Left ventricle myocardium inferior (tissue), 1 donor: ENCODE measurements at places on chromosomes 1 and 21. TPM values are rescaled to one million over a fixed set of nuclear protein-coding genes. Genes with fewer than 3 reads are reported as not detected.

Gene ALPL
- total RNA-seq: 10.2 TPM

Gene RBP7
- 23.1 TPM for total RNA-seq

Gene KCNE2
- total RNA-seq: not detected

Gene PAQR7
- total RNA-seq: 1.9 TPM

Gene CRB1
- 0.05 TPM for total RNA-seq

Gene SPATA45
- total RNA-seq: not detected

- H3K4me3 ChIP-seq: no peak overlapping the region
- no peak for DNase-seq
- H3K27me3 ChIP-seq: peaks cover 52% of the 10 kb centered on the region
- H3K4me1 ChIP-seq: peaks cover 30% of the 10 kb centered on the region
- no peak overlapping the region for H3K27ac ChIP-seq
Observed at GRCh38 chr1:21618561-21619374, 50.4 kb downstream of the RAP1GAP start.

DNA sequence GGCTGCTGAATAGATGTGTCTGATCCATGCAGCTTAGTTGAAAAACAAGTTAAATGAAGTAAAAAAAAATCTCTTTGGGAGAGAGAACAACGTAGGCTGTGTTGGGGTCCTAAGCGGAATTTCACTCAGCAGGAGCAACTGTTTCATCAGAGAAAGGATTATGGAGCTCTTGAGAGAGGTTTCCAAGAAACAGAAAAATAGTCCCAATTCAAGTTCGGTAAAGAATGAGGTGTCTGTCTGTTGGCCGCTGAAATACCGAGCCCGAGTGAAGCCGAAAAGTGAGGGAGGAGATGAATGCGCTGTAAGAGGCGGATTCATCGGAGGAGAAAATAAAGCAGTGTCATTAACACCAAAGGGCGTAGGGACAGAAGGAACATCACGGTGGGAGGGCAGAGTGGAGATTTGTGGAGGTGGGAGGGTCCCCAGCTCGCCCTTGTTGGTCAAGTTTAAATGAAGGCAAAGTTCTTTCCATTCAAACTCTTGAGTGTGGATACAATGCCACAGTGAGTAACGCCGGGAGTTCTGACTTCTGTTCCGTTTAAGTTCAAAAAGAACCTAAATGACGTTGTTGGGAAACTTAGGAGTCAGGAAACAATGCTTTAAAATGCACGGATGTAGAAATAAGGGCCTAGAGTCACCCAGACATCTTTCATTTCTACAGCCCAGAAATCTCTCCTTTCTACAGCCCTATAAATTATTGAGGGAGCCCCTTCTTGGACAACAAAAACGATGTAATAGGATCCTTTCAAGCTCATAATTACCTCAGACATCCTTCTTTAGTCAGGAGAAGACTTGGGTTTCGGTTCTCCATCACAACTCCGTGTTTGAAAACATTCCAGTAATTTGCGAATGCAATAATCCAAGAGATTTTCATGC is 15.6 kb upstream of the SLC45A1 start:
- no peak overlapping the region for H3K4me3 ChIP-seq
- no peaks in the 10 kb centered on the region for H3K27me3 ChIP-seq
- no peaks in the 10 kb centered on the region for H3K36me3 ChIP-seq
- H3K4me1 ChIP-seq: peaks cover 9% of the 10 kb centered on the region
- H3K27ac ChIP-seq: no peak overlapping the region
- no peak for DNase-seq

GRCh38 chr1:10179406-10180091 is 30.8 kb upstream of the KIF1B start:
- DNase-seq: no peak
- peaks cover 5% of the 10 kb centered on the region for H3K4me1 ChIP-seq
- H3K27ac ChIP-seq: no peak overlapping the region

- no peak overlapping the region for H3K27ac ChIP-seq
- no peak overlapping the region for H3K4me3 ChIP-seq
- DNase-seq: peak; percentile 29
- H3K36me3 ChIP-seq: no peaks in the 10 kb centered on the region
- H3K4me1 ChIP-seq: no peaks in the 10 kb centered on the region
- H3K27me3 ChIP-seq: peaks cover 31% of the 10 kb centered on the region
Observed at GRCh38 chr1:19811206-19811851, 3.8 kb downstream of the RNF186 start.

GRCh38 chr1:16617778-16618580 is 4.6 kb upstream of the NBPF1 start:
- DNase-seq: no peak
- H3K4me1 ChIP-seq: peaks cover 15% of the 10 kb centered on the region
- H3K36me3 ChIP-seq: peaks cover 31% of the 10 kb centered on the region
- no peak overlapping the region for H3K27ac ChIP-seq

DNA sequence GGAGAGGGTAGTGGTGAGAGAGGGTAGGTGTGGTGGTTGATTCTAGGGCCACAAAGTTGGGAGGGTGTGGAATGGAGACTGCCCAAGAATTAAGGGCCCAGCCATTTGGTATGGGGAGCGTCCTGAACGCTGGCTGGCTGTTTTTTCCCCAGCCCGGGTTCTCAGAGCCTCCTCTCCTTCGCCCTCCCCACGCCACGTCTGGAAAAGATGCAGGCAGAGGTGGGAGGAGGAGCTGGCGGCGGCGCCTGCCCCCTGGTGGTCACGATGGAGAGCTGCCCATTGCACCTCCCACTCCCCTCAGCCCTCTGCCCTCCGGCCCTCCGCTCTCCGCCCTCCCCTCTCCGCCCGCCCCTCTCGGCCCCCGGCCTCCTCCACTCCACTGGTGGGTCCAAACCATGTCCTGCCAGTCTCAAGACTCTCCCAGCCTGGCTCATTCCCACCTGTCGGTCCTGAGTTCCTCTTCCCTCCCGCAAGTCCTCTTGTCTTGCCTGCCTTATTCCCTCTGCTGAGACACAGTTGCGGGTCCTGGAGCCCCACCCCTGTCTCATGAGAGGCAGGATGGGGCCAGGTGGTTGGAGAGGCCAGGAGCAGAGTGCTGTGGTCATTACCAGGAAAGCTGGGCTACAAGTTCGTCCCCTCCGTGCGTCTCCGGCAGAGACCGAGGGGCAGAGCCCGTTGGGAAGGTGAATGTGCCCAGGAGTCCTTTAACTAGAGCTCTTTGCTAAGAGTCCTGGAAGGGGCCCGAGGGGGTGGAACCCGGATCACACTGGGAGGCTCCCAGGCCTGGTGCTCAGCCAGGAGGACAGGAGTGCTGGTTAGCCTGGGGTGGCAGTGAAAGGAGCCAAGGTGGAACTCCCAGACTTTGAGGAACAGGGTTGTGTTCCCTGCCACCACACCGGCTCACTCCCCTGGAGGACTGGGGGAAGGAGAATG is 22.6 kb downstream of the ETNK2 start:
- H3K27me3 ChIP-seq: no peaks in the 10 kb centered on the region
- H3K4me3 ChIP-seq: peak overlapping the region; percentile 39
- DNase-seq: peak; percentile 67
- H3K4me1 ChIP-seq: peaks cover 48% of the 10 kb centered on the region

Gene MAGOH
- 29.5 TPM for total RNA-seq

DNA sequence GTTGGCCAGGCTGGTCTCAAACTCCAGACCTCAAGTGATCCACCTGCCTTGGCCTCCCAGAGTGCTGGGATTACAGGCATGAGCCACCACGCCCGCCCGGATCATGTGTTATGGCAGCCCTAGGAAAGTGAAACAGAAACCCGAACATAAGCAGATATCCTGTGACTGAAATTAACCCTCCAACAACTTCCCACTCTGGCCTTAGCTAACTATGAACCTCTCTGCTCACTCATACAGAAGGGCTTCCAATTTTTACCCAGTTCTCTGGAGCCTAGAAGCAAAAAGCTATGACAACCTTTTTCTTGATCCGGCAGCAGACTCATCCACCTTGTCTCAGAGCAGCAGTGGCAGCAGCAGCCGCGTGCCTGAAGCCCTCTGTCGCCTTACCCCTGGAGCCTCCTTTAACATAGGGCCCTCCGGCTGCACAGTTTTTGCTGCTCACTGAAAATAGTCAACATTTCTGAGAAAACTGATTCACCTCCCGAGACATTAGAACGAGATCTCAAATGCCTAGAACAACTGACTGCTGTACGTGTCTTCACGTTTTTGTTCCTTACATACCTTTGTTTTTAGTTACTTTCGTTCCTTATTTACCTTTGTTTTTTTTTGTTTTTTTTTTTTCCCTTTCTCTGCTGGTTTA is 9.3 kb downstream of the CBR1 start:
- DNase-seq: no peak
- no peaks in the 10 kb centered on the region for H3K4me1 ChIP-seq
- H3K27me3 ChIP-seq: no peaks in the 10 kb centered on the region
- no peak overlapping the region for H3K27ac ChIP-seq
- no peak overlapping the region for H3K4me3 ChIP-seq

GRCh38 chr21:26082549-26082948 is 88.0 kb downstream of the APP start:
- peaks cover 46% of the 10 kb centered on the region for H3K4me1 ChIP-seq
- H3K27me3 ChIP-seq: no peaks in the 10 kb centered on the region
- no peak overlapping the region for H3K4me3 ChIP-seq
- no peak overlapping the region for H3K27ac ChIP-seq

DNA sequence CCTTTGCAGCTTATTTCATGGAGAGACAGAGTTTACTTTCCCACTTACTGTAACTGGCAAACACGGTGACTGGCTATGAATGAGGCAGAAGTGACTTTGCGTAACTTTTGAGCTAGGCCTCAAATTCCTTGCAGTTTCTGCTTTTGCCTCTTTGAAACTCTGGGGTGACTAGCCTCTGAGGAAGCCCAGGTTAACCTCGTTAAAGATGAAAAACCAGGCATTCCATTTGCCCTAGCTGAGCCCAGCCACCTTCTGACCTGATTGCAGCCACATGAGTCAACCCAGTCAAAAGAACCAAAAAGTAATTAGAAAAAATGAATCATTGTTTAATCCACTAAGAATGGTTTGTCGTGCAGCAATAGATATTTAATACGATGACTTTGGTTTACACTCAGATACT is 20.4 kb downstream of the PRMT6 start:
- no peak overlapping the region for H3K27ac ChIP-seq
- no peak overlapping the region for H3K4me3 ChIP-seq
- no peaks in the 10 kb centered on the region for H3K4me1 ChIP-seq
- H3K36me3 ChIP-seq: no peaks in the 10 kb centered on the region

DNA sequence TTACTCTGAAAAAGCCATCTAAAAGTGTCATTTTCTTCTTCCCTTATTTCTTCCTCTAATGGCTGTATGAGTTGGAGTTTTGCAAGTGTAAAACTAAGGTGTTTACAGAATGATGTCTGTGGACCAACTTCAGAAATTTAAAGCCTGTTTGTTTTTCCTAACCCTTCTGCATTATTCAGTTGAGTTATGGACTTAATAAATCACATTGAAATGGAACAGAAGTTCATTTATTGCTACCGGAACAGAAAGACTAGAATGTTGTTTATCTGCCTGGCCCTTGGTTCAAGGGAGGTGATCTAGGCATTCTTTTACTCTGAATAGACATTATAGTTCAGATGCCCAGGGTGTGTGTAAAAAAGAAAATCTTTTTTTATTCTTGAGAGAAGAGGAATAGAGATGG is 24.8 kb downstream of the SYT14 start:
- H3K4me3 ChIP-seq: no peak overlapping the region
- H3K36me3 ChIP-seq: no peaks in the 10 kb centered on the region
- H3K27me3 ChIP-seq: peaks cover under 1% of the 10 kb centered on the region
- H3K4me1 ChIP-seq: no peaks in the 10 kb centered on the region
- no peak for DNase-seq
- H3K27ac ChIP-seq: no peak overlapping the region

DNA sequence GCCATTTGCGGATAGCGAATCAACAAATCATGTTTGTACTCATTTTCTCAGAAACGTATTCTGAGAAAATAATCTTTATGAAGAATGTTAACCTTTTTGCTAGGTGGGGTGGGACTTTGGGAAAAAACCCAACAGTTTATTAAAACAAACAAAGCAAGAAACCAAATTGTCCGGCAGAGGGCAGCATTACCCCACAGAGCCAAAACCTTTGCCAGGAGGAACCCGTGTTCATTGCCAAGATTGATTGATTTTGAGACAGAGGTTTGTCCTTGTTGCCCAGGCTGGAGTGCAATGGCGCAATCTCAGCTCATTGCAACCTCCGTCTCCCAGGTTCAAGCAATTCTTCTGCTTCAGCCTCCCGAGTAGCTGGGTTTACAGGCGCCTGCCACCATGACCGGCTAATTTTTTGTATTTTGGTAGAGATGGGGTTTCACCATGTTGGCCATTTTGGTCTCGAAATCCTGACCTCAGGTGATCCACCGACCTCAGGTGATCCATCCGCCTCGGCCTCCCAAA is 70.8 kb upstream of the RHOU start:
- H3K27ac ChIP-seq: no peak overlapping the region
- H3K36me3 ChIP-seq: no peaks in the 10 kb centered on the region
- peaks cover 16% of the 10 kb centered on the region for H3K4me1 ChIP-seq
- peak; percentile 67 for DNase-seq

DNA sequence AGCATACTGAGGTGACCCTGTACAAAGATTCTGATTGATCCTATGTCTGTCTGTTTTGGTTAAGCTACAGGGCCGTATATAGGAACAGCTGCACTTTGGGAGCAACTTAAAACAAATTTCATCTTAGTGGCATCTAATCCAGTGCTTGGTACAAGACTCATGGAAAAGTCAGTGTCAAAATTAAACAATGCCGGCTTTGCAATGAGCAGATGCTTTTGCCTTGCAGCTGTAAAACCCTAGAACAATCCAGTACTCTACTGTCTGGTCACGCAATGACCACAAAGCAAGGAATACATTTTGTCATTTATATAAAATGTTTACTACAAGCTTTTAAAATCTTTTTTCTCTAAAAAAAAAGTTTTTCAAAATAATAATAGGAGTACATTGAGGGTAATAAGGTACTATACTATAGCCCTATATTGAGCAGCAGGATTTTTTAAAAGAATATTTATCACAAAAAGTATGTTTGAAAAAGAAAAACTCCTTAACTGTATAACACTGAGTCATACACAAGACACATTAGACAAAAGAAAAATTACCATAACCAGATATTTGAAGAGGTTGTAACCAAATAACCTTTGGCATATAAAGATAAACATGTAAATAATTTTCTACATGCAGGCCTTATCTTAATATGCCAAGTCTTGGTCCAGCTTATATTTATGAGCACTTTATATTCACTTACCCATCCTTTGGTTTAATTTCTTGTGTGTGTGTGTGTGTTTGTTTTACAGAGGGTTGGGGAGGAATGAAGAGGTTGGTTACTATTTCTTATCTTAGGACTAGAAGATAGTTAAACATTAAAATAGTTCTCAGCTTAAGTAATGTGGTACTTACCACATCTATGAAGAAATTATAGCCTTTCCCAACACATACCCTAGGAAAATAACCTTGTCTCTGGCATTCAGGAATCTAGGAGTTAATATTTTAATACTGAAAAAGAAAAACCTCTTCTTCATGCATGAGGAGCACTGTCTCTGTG is 262.3 kb downstream of the FAF1 start:
- no peak overlapping the region for H3K4me3 ChIP-seq
- no peak for DNase-seq
- no peaks in the 10 kb centered on the region for H3K36me3 ChIP-seq
- H3K4me1 ChIP-seq: peaks cover 23% of the 10 kb centered on the region

- no peaks in the 10 kb centered on the region for H3K36me3 ChIP-seq
- H3K4me3 ChIP-seq: no peak overlapping the region
- H3K4me1 ChIP-seq: peaks cover under 1% of the 10 kb centered on the region
Observed at GRCh38 chr1:2974701-2975301, 46.5 kb upstream of the ACTRT2 start.
